IMR-90 (cell line): ENCODE measurements at places on chromosomes 7 and 10. TPM values are rescaled to one million over a fixed set of nuclear protein-coding genes. Genes with fewer than 3 reads are reported as not detected.

- no peak for DNase-seq
These were observed 221.5 kb upstream of the AOAH start for GRCh38 chr7:36945612-36946400.

- no peak for DNase-seq
These were observed 71.8 kb downstream of the SEMA3A start for GRCh38 chr7:84122582-84123360.

DNA sequence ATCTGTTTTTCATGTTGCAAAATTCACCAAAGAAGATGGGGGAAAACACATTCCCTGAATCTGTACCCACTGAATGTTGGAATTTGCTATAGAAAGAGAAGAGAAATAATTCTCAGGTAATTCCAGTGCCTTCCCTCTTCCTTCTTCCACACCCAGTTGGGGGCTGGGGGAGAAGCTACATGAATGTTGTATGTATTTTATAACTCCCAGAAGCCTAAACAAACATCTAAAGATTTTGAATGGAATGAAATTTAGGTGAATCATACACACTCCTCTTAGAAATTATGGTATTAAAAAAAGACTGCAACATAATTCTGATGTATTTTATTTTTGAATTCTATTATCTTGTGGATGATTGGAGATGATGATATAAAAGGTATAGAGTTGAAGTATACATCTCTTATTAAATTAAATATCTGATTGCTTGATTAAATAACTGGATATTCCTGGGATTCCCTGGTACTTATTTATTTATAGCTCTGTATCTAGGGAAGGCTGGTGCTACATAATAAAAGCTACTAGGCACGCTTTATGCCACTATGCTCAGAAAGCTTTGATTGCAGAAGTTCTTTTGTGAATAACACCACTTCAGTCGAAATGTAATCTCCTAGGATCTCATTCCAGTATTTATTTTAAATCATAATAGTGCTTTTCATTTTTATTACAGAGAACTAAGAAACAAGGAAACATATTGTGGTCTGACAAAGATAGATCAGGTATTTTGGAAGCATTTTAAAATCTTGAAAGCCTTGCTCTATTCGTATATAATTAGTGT, 98.5 kb downstream of the MCU start:
- DNase-seq = no peak

DNA sequence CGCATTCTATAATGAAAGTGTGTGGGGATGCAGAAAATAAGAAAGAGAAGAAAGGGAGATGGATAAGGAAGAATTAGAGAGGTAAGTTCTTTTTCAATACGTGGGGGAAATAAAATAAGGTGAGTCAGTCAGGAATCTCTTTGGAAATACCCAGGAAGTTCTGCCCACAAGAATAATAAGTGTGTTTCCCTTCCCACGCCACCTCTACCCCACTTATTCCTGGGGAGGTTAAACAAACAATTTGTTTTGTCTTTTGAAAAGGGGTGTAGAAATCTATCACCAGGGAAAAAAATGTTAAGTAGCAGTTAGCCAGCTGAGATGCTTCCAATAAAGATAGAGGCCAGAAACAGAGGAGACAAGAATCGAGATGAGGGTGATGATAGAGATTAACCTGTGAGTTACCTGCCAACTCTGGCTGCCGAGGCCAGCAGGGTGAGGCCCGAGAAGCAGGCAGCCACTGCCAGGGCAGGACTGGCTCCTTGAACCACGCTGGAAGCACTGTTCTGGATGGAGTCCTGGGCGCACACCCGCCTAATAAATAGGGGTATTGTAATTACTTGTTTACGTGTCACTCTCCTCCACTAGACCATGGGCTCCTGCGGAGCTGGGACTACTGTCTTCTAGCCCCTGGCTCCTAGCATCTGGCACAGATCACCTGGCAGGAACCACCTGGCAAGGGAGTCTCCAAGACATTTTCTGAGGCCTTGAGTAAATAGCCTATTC, 191.3 kb downstream of the FGFR2 start:
- no peak for DNase-seq

- no peak for DNase-seq
These were observed 14.0 kb downstream of the AKR1B1 start for GRCh38 chr7:134444961-134445315.

RBM20 gene
- under 0.01 TPM in 2 replicates for total RNA-seq

GRCh38 chr10:77087366-77087765, 550.2 kb downstream of the KCNMA1 start:
- peak; percentile 66 for DNase-seq
